ENCODE measurements at places on chromosomes 2 and 18. TPM values are rescaled to one million over a fixed set of nuclear protein-coding genes. Genes with fewer than 3 reads are reported as not detected.

- no peak for DNase-seq
Measured at GRCh38 chr2:217096474-217097225, 236.8 kb upstream of the TNP1 start.

Gene SPHKAP
- total RNA-seq: not detected

GRCh38 chr18:830315-830901 lies 18.4 kb upstream of the YES1 start:
- peak; percentile 64 for DNase-seq

Gene ACKR3
- 1.6 TPM for total RNA-seq

Gene RRM2
- total RNA-seq: 425 TPM

DNA sequence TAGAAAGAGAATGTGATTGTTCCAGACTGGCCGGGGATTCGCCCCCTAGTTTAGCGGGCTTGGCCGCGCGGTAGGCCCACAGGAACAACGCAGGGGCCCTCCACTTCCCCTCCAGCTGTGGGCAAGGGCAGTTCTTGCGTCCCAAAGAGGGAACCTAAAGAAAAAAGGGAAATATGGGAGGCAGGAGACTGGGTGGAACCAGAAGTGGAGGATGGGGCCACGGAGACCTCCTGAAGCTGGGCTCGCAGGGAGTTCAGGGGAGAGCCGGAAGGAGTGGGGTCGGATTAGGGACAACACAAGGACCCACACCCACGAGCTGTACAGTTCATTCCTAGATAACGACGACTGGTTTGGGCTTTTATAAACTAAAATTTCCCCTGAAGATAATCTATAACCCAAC lies 18.2 kb downstream of the GNLY start:
- no peak for DNase-seq

- DNase-seq: no peak
Measured at GRCh38 chr2:145802133-145802532, 1282.2 kb upstream of the ZEB2 start.

GRCh38 chr2:8502316-8502715 lies 179.5 kb upstream of the ID2 start:
- DNase-seq: no peak

DNA sequence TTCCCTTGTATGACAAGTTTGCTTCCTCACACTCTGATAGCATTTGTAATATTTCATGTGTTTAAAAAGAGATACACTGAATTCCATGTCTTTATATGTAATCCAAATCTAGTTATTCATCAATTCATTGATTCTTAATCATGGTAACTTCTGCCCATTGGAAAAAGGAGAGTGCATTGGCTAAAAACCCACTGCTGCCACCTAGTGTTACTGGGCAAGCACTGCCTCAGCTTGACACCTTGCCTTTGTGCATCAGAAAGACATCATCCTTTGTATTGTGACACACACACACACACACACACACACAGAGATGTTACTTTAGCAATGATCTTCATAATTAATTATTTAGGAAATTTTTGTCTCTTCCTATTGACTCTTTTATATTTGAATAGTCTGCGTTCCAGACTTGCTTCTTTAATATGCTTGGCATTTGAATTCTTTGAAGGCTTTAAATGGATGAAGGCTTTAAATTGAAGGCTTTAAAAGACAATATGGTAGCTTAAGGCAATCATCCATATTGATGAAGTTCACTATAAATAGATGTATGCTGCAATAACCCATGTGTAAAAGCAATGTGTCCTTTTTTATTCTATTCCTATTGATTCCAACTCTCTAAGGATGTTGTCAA lies 414.2 kb upstream of the CHST9 start:
- no peak for DNase-seq

Gene SERPINB2
- total RNA-seq: 1.7 TPM

Gene COL5A2
- total RNA-seq: 0.66 TPM

- no peak for DNase-seq
Measured at GRCh38 chr2:167196461-167197252, 308.4 kb downstream of the XIRP2 start.

DNA sequence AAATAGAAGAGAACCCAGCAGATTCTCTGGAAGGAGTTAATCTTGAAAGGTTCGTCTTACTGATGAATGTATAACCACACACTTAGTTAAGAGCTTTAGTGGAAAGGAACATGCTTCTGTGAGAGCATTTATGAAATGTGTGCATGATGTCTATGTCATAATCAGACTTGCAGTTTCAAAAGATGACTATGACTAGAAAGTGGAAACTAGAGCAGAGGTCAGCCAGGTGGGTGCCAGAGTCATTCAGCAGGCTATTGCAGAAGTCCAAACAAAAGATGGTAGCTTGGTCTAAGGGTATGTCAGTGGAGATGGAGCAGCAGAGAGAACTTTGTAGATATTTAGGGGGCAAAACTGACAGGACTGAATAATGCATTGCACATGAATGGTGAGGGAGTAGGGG lies 825.8 kb downstream of the DCC start:
- DNase-seq: no peak

GRCh38 chr2:72843301-72843700 lies 17.5 kb upstream of the EXOC6B start:
- DNase-seq: no peak

Data from CD8-positive, alpha-beta memory T cell (primary cell).